ENCODE measurements at places on chromosomes 7 and 10.

DNA sequence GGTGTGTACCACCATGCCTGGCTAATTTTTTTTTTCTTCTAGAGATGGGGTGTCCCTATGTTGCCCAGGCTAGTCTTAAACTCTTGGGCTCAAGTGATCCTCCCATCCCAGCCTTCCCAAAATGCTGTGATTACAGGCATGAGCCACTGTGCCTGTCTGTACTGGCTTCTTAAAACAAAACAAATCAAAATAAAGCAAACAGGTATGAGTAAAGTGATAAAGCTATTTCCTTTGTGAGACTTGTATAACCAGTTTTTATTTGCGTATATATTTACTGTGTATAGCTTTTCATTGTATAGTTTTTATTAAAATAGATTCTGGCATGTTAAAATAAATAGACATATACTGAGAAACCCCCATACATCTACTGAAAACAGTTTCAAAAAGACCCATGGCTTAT, 14.3 kb downstream of the LCOR start:
- no peak for DNase-seq

DNA sequence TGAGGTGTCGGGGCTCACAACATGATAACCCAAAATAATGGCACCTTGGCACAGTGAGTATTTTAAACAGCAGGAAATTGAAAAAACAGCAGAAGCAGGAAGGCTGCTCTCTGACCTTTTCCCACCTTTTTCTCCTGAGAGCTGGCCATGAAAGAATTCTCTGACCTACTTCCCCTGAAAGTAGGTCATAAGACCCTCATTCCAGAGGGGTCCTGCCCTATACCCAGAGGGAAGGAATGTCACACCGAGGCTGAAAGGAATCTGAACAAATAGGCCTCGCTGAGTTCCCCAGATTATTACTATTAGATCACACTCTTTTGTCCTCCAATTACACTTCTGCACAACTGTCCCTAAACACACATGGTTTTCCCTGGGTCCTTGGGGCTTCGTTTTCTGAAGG, 18.8 kb downstream of the CPVL start:
- no peak for DNase-seq

GRCh38 chr7:45726883-45727282, 146.0 kb downstream of the CCDC201 start:
- DNase-seq: no peak

DNA sequence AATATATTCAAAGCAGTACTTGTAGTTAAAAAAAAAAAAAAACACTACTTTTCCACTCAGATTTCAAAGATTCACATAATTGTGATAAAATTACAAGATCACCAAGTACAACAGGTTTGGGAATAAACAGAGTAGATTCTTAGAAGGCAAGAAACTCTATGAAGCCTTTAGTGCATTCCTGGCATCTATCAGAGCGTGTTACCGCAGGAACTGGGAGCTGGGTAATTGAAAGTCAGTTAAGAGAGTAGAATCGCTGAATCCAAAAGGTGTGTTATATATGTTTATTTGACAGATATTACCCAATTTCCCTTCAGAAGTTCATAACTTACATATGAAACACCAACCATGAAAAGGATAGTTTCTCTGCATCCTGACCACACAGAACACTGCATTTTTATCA, 159.2 kb upstream of the PLXNA4 start:
- no peak for DNase-seq

DNA sequence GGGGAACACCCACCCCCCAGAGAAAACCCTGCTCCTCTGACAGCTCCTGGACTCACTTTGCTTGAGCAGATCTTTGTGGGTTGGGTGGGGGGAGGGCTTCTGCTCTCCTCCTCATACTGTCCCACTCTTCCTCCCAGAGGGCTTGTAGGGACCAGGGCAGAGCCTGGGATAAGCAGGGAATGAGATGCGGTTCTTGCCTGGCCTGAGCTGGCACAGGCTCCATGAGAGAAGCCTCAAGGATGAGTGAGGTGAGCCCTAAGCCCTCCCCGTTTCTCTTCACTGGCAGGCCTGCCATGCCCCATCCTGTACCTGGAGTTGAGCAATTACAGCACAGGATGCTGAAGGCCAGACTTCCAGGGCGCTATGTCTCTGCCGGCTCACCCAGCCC, 134.7 kb downstream of the ADAM12 start:
- no peak for DNase-seq

DNA sequence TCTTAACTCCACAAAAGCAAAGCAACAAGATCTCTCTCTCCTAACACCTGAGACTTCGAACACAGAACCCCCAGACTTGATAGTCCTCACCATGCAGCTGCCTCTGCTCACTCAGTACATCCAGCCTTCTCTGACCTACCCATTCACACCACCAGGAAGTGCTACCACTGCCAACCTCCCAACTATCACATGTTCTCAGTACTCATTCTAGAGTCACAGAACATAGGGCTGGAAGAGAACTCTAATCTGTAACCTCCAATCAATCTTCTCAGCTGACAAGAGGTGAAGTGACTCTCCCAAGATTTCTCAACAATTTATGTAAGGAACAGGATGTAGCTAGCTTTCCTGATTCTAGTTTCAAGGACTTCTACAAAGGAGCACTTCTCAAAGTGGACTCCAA, 3.8 kb downstream of the NUDCD3 start:
- no peak for DNase-seq

DNA sequence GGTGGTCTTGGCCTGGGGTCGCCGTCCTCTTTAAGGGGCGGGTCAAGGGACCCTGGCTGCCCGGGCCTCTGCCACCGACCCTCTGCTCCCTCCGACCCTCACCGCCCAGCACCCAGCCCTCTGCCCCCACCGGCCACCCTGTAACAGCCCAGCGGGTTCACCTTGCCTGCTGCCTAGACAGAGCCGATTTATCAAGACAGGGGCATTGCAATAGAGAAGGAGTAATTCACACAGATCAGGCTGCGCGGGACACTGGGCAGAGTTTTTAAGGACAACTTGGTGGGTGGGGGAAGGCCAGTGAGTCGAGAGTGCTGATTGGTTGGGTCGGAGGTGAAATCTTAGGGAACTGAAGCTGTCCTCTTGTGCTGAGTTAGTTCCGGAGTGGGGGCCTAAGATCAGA, 779 bp upstream of the ADCK2 start:
- DNase-seq: no peak

Measured in putamen (tissue), 1 donor.